OCI-LY7 (cell line): ENCODE measurements at places on chromosomes 2 and 18. TPM values are rescaled to one million over a fixed set of nuclear protein-coding genes. Genes with fewer than 3 reads are reported as not detected.

The UGT1A3 gene
- not detected in 2 replicates for total RNA-seq

The PLGLB1 gene
- 3.6 and 3.9 TPM in 2 replicates for total RNA-seq

The SOWAHC gene
- not detected in 2 replicates for total RNA-seq

- DNase-seq, result no peak
These were observed 46.1 kb upstream of the PTH2R start for GRCh38 chr2:208360259-208361076.

DNA sequence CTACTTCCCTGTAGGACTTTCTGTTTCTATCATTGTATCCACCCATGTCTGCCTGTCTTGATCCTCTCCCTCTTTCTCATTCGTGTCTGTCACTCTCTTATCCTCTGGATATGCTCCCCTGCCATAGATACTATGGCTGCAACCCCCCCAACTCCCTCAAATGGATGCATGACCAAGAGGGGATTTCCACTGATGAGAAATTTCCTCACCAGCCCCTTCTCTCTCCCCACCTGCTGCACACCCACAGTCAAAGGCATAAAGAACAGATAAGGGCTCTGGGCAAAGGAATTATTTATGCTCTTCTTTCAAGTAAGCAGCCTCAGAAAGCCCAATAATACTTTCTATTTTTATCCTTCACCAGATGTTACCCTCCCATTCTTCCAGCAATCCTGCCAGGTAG, 121.3 kb downstream of the FOXI3 start:
- DNase-seq, result no peak

The SOX11 gene
- 13.0 and 14.8 TPM in 2 replicates for total RNA-seq

DNA sequence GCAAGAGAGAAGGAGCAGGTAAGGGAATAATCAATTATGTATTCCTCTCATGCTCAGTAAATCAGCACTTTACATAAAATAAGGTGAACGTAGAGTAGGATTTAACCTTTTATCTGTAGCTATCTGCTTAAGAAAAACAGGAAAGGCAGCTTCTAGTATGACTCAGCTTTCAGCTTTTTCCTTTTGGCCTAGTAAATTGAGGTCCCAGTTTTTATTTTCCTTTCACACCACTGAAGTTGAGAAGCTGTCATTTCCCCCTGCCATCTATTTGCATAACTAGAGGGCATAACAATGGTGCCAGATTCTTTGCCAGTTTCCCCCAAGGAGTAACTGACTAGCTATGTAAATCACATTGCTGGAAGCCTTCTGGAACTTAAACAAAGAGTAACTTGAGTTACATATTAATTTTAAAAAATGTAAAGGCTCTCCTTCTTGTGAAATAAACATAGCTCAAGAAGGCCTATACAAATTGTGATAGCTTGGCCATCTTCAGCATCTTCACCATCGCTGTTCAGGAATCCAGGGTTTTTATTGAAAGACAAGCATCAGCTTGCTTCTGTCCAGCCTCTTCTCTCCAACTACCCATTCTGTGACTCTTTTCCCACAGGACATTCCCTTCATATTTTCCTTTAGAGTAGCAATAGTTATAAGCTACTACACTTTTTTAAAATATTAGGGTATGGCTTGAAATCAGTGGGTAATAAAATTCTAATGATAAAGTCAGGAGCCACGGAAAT, 97.0 kb downstream of the KYNU start:
- no peak for DNase-seq

The TSHZ1 gene
- total RNA-seq, result 9.5 and 10.5 TPM in 2 replicates

DNA sequence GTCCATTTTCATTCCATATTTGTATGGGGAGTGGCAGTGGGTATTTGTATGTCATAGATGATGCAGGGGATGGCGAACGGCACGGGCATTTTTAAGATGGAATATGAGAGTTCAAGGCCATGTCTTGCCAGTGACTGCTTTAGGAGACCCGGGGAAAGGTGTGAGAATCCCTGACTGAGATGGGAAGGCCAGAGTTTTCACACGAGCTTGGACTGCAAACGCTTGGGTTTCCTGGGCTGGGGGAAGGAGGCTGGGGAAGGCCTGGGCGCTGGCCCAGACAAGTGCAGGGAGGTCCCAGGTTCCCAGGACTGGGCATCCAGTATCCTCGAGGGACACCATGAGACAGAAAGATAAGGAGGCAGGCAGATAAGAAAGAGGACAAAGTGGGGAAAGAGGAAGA, 35.2 kb downstream of the CNGA3 start:
- DNase-seq, result no peak

DNA sequence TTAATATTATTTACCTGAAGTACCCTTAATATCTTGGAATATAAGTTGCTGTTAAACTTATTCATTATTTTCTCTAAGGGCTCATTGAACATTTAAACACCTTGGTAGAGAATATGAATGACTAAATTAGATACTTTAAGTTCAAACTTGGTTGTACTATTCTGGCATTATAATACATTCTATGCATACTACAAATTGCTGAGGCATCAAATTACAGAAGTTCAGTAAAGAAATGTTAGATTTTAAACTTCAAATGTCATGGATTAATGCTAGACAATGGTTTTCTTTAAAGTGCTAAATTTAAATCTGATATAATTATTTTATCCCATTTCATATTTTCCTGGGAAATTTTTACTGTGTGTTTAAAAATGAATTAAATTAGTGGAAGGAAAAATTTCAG, 63.1 kb downstream of the CDCA7 start:
- no peak for DNase-seq

DNA sequence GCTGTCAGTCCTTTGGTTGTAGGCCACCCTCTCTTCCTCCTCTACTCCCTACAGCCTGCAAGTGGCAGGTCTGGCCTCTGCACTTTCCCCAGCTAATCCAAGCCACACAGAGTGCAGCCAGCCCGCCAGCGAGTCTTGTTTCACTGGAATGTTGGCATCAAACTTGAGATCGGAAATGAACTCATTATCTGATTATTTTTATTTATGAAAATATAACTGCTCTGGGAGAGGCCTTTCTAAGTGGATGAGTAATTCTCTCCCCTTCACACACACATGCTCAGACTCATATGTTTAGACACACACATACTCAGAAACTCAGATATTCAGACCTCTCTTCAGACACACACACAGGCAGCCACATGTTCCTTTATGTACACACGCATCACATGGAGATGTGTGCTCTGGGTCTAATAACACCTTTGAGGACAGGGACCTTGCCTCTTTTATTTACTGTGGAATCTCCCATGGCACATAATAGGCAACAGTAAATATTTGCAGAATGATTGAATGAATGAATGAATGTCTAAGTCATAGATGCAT, 151.3 kb downstream of the ZFP36L2 start:
- no peak for DNase-seq

GRCh38 chr2:144496977-144497598, 22.8 kb downstream of the ZEB2 start:
- no peak for DNase-seq

- no peak for DNase-seq
These were observed 456.2 kb downstream of the SPAG16 start for GRCh38 chr2:213740453-213740852.

GRCh38 chr18:12417687-12418086, 10.0 kb downstream of the PRELID3A start:
- DNase-seq, result no peak

GRCh38 chr18:25100418-25100817, 251.5 kb downstream of the ZNF521 start:
- DNase-seq, result no peak

DNA sequence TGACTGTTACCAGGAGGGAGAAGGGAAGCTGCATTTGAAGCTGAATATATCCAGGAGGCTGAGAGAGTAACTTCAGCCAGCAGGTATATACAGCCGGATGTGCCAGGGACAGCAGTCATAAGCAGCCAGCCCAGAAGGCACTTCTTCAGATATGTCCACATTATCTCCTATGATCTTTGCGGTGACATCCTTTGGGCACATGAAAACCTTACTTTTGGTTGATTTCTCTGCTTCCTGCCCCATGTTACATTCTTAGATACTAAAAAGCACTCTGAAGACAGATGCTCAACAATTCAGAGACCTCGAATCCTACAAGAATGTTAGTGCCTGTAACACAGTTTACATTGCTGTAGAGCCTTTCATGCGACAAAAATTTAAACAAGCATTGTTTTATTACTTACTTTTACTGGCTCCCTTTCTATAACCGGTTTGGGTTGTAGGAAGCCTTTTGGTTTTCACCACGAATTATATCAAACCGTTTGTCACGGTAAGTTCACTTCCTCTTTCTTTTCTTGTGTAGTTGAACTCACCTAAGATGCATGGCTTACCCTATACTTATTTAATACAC, 50.3 kb upstream of the TLK1 start:
- peak; percentile 80 for DNase-seq

The AMMECR1L gene
- total RNA-seq, result 16.7 and 17.1 TPM in 2 replicates

The CHST10 gene
- total RNA-seq, result 13.5 and 15.0 TPM in 2 replicates

- DNase-seq, result no peak
These were observed 36.4 kb downstream of the SLC20A1 start for GRCh38 chr2:112682101-112682500.

The OSBPL6 gene
- not detected in 2 replicates for total RNA-seq

The TMEM37 gene
- total RNA-seq, result not detected in 2 replicates

GRCh38 chr2:205296959-205297358, 385.3 kb upstream of the NRP2 start:
- no peak for DNase-seq

The TTR gene
- not detected in 2 replicates for total RNA-seq

GRCh38 chr18:10205151-10205550, 249.3 kb upstream of the APCDD1 start:
- DNase-seq, result no peak

DNA sequence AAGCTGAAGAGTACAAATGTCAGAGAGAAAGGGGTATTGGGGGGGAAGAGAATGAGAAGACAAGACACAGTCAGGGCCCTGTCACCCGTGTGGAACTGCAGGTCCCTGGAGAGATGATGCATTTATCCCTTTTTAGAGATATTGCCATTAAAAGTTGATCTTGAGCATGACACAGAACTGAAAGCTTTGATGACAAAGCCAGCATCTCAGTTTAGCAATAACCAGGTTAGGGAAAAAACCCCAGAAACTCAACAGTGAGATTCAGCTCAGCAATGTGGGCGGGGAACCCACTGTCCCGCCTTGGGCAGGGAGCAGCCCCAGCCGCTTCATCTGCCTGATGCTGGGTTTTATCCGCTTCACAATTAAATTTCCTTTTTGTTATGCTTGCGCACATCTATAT, 181.1 kb downstream of the NEDD4L start:
- DNase-seq, result no peak

GRCh38 chr2:23561088-23561487, 176.1 kb downstream of the KLHL29 start:
- no peak for DNase-seq

- no peak for DNase-seq
These were observed 8.7 kb upstream of the SLC14A1 start for GRCh38 chr18:45715212-45715780.

The PDE6D gene
- total RNA-seq, result 49.0 and 54.6 TPM in 2 replicates

DNA sequence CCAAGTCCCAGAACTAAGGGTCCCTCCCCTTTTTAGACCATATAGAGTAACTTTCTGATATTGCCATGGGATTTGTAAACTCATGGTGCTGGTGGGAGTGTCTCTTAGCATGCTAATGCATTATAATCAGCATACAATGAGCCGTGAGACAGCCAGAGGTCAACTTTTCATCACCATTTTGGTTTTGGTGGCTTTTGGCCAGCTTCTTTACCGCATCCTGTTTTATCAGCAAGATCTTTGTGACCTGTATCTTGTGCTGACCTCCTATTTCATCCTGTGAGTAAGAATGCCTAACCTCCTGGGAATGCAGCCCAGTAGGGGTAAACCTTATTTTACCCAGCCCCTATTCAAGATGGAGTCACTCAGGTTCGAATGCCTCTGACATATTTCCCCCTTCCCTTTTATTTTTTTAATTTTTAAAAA, 148.2 kb downstream of the PHLPP1 start:
- no peak for DNase-seq

DNA sequence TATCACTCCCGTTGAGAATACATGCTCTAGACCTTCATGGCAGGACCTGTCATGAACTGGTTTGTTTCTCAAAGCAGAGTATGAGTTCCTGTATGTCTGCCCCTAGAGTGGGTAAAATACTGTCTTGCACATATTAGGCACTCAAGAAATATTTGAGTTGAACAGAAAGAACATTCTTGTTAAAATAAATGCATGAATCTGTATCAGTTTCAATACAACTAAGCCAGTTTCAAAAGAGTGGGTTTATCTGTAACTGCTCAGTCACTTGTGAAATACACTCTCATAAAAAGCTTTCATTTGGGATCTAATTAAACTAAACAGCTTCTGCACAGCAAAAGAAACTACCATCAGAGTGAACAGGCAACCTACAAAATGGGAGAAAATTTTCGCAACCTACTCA, 69.2 kb downstream of the RFTN2 start:
- DNase-seq, result no peak

The ABCB11 gene
- 0.04 TPM in 1 of 2 replicates, not detected in the other for total RNA-seq

DNA sequence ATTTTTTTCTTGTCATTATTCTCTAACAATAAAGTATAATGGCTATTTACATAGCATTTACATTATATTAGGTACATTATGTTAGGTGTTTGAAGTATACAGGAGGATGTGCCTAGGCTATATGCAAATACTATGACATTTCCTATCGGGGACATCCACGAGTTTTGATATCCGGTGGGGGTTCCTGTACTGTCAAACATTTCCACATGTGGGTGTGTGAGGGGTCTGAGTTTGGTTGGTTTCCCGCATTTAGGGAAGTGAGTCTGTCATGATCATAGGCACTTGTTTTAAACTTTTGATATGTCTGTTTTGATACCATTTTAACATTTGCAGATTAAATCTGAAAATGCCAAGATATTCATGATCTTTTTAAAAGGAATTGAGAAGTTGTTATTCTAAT, 76.0 kb downstream of the CEP192 start:
- DNase-seq, result no peak

The CHST9 gene
- total RNA-seq, result not detected in 2 replicates

DNA sequence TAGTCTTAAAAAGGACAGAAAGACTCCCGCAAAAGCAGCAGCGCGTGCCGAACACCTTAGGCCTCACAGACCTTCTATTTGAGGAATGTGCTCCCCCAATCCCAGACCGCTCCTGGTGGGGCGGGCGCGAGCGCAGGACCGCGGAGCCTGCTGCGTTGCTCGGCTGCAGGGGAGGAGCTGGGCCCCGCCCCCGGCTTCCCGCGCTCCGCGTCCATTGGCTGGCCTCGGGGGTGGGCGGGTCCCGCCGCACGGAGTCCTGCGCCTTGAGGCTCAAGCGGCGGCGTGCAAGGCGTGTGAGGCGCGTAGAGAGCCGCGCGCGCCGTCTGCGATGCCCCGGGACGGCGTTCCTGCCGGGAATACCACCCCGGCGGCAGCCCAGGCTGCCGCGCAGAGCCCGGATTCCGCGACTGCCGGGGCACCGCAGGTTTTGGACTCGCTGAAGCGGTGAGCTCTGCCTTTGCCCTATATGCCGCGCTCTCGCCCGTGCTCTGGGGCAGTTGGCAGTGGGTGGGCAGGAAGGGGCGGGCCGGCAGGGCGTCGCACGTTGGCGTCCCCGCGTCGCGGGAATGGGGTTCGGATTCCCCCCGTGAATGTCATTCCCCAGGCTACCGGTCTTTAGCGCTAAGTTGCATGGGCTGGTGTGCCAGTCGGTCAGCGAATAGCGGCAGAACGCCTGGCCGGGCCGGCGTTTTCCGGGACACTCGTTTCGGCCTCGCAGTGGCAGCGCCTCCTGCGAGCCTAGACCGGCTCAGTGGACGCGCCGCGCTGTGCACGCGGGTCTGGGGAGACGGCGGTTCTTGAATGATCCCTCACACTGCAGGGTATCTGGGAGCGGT, 49.6 kb upstream of the PAIP2B start:
- DNase-seq, result peak; percentile 91
